ENCODE measurements at places on chromosomes 12 and 14.
A peak's percentile ranks its signal among the peaks of the same experiment; 100 is the strongest.

GRCh38 chr12:122126713-122127597, 47.1 kb downstream of the IL31 start:
- no peak for DNase-seq

DNA sequence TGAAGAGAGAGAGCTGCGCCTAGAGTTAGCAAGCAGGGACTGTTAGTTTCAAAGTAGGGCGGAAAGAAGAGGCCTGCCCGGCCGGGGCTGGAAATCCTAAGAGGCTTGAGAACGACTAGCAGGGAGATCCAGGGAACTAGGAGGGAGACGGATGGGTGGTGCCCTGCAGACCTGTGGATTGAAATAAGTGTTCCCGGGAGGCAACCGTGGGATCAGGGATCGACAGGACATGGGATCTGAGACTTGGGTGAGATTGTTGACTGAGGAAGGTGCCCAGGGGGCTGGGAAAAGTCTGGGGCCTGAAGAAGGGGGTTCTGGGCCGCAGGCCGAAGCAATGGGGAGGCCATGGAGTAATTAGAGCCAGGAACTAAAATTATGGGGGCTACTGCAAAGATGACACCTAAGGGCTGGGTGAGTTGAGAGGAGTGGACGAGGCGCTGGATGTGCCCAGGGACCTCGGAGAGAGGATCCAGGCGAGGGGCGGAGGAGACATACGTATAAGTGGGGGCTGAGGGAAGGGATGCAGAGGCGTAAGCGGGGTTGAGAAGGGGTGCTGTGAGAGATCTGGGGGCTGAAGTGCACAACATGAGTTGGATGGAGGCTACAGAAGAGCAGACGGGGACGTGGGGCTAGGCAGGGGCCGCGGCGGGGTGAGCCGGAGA, 635 bp downstream of the LTA4H start:
- DNase-seq, result no peak

DNA sequence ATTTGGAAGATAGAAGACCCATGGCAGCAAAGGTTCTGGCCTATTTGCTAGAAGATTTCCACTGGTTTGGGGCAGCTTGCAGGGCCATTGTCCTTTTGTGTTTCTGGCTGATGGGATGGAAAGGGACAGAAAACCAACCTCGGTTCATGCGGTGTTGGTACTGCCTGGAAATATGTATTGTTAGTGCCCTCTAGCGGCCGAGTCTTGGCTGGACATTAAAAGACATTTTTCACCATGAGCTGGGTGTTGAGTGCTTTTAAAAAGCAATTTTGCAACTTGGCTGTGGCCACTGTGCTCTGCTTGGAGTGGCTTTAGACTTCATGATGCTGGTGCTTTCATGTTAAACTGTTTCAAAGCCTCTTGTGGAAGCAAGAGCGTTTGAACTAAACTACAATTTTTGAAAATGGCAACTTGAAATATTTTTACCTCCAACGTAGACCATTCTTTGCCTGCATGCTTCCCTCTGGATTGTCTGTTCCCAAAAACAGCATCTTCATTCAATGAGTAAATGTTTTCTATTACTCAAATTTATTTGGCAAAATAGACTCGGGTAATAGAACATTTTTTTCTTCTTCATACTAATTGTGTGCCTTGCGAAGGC, 102.7 kb upstream of the TBX5 start:
- DNase-seq, result peak; percentile 88

GRCh38 chr14:72916174-72916573, 10.1 kb upstream of the DCAF4 start:
- no peak for DNase-seq

All from NCI-H187 (cell line).